Panc1 (cell line): ENCODE measurements at places on chromosomes 4 and X.

DNA sequence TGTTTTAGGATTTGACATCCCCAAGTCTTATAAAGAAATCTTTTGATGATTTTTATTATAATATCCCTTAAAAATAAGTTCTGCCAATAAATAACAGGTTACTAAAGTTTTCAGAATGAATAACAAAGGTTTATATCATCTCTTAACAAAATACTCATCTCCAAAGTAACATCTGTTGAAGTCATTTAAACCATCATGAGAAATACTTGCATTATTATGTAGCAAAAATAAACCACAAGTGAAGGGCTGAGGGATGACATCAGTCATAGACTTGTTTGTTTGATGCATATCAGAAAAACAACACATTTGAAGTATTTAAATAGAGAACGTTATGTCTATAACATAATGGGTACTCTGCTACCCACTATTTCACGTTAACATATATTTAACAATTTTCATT, 114.9 kb downstream of the SPOCK3 start:
- DNase-seq = no peak

GRCh38 chrX:151227627-151228026, 51.2 kb downstream of the GPR50 start:
- DNase-seq = no peak

GRCh38 chr4:26864899-26865298, 4.3 kb downstream of the STIM2 start:
- DNase-seq = no peak

DNA sequence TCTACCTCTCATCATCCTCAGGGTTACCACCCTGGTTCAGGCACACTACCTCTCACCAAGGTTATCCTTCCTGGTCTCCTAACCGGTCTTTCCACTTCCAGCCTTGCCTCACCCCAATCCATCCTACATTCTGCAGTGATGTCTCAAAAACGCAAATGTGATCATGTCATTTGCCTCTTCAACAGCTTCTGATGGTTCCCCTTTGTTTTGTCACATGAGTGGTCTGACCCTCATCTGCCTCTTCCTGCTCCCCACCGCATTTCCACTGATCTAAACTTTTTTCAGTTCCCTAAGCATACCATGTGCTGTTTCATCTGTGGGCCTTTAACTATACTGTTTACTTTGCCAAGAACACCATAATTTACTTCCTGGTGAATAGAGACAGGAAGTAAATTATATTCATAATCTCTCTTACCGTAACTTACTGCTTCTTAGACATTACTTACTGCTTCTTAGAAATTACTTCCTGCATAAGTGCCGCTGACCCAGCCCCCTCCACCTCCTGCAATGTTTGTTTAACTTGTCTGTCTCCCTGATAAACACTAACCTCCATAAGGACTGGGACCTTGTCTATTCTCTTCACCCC, 27.1 kb upstream of the NSUN7 start:
- no peak for DNase-seq

DNA sequence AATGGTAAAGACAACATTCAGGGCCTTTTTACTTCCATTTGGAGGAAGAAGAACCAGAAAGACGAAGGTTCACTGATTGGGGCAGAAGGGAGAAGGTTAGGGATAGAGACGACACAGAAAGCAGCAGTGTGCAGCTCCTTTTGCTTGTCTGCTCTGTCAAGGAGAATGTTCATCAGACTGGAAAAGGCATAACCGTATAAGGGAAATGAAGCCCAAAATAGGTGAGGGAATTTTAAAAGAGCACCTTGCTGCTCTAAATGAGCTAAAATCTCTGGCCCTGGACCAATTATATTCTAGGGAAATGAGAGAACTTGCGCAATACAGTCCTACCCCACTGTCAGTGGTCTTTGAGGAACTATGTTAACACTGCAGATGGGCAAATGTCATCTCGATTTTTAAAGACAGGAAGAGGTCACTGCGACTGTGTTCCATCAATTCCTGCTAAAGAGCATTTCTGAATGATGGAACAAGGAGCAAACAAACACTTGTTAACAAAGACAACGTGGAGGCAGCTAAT, 909.8 kb upstream of the FTHL17 start:
- no peak for DNase-seq

GRCh38 chr4:98619180-98619579, 39.2 kb downstream of the TSPAN5 start:
- DNase-seq = no peak

DNA sequence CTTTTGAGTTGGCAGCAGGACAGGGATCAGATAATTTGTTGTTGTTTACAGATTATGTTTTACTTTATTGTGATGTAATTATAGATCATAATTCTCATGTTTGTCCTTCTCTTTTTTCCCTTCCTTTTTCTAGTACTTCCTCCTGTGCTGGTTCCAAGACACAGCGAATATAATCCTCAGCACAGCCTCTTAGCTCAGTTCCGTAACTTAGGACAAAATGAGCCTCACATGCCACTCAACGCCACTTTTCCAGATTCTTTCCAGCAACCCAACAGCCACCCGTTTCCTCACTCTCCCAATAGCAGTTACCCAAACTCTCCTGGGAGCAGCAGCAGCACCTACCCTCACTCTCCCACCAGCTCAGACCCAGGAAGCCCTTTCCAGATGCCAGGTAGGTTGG, 58.0 kb downstream of the SMAD1 start:
- DNase-seq = no peak

- DNase-seq = no peak
These were observed 4.0 kb upstream of the PCDH7 start for GRCh38 chr4:30716158-30716557.

DNA sequence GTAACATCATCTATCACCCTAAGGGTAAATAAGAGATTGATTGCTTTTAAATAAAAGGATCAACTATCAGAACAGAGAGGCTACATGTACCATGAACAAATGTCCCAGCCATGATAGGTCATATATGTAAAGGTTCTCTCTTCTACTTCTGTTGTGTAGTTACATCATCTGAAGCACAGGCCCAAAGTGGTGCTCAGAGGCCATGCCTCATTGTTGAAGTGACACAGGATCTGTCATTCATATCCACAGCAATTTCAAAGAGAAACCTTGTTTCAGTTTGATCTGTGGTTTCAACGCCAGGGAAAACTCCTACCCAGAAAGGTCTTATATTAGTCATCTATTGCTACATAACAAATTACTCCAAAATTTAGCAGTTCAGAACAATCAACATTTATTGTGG, 269.2 kb upstream of the MAOA start:
- no peak for DNase-seq

DNA sequence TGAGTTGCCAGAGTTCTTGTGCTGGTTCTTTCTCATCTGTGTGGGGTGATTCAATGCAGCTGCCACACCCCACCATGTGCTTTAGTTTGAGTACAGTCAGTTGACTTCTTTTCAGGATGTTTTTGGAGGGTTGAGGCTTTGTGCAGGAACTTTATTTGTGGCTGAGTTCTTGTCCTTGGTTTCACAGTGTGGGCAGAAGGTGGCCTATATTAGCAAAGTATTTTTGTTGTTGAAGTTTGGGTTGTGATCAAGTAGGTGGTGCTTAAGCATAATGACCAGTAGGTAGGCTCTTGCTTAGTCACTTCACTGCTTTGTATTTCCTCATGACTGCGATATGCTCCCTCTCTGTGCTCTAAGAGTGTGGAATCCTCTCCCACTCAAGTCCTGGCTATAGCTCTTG, 80.3 kb downstream of the ARHGAP24 start:
- DNase-seq = no peak

DNA sequence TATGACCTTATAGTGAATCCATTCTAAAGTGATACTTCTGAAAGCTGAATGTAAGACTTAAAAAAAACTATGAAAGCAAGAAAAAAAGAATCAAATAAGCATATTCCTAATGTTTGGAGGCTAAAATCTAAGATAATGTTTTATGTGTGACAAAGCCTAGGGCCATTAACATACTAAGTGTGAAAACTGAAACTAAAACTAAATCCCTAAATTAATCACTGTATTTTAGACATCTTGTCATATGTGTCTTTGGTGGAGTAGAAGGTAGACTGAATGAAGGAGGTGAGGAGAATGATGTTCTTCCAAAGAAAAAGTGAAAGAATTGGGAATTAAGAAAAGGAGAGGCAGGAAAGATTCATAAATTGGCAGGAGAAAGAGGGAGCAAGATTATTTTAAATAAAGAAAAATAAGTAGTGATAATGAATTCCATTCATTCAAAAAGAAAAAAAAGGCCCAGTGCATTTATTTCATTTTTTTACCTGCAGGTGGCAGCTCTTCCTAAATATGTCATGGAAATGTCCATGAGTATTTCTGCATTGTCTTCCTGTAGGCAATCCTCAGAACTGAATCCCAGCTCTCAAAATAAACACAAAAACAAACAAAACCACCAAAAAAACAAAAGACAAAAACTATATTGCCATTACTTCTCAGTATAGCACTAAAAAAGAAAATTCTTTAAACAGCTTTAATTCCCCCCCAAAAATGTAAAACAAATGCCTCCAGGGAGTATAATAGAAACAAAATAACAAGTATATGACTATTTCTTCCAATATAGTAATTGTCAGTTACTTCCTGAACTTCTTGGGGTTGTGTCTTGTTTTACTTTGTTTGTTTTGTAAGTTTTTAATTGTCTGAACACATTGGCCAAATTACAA, 17.0 kb upstream of the AP1AR start:
- no peak for DNase-seq

GRCh38 chrX:39969099-39969818, 128.5 kb downstream of the BCOR start:
- DNase-seq = no peak

DNA sequence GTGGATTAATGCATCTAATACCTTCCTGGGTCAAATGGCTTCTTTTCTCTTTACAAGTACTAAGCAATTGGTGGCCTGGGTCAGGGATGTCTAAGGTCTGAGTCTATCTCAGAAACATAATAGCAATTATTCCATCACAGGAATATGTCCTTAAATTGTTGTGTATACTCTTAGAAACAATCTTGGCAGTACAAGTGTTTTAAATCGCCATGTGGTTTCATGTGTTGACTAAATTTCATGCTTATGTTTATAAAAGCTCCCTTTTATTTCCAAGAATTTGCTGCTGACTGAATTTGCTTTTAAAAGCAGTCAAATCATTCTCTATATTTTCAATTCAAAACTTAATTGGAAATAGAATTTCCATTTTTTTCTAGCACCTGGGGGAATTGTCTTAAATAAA, 125.3 kb upstream of the PACRGL start:
- no peak for DNase-seq

- no peak for DNase-seq
These were observed 136.9 kb upstream of the VCX start for GRCh38 chrX:7706032-7706431.
